NCI-H226 (cell line): ENCODE measurements at places on chromosomes 16 and 17.
A peak's percentile ranks its signal among the peaks of the same experiment; 100 is the strongest.

DNA sequence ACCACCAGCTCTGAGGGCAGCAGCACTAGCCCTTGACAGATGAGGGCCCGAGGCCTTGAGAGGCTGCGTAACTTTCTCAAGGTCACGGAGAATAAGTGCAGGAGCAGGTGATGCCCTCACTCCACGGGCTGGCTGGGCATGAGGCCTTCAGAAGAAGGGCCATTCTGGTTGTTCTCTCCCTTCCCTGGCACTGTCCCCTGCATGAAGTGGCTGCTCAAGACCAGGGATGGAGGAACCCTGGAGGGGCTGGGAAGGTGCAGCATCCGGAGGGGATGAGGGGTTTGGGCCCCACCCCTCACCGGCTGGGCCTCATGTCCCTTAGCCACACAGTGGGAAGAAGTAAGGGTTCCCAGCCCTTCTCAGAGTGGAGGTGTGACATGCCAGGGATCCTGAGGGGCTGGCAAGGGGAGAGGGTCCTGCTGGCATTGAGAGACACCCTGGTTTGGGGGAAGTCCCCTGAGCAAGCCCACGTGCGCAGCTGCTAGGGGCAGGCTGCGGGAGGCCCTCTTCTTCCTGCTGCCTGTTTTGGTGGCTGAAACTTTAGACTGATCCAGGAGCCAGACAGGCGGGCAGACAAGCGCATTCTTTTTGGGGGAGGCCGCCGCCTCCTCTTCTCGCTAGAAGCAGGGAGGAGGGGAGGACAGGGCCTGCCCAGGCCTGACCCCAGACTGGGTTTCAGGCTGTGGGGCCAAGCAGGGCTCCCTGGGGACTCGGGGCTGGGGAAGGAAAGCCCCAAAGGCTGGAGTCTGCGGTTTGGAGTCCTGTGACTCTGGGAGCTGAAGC, 74.0 kb downstream of the N4BP1 start:
- DNase-seq: no peak

GRCh38 chr17:33595828-33596227, 302.7 kb upstream of the ASIC2 start:
- no peak for DNase-seq

- peak; percentile 31 for DNase-seq
Measured at GRCh38 chr16:715477-716199, 720 bp downstream of the METRN start.

DNA sequence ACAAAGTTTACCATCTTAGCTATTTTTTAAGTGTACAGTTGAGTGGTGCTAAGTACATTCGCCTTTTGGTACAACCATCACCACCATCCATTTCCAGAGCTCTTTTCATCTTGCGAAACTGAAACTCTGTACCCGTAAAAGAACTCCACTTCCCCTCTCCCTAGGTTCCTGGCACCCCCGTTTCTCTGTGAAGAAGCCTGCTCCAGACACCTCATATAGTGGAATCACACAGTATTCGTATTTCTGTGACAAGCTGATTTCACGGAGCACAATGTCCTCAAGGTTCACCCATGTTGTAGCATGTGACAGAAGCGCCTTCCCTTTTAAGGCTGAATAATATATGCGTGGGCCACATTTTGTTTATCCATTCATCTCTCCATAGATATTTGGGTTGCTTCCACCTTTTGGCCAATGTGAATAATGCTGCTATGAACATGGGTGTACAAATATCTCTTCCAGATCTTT, 54.2 kb upstream of the MAP3K14 start:
- no peak for DNase-seq

GRCh38 chr16:56289862-56290261, 98.6 kb downstream of the GNAO1 start:
- no peak for DNase-seq

GRCh38 chr17:33838281-33838680, 416.8 kb upstream of the CCL2 start:
- no peak for DNase-seq

GRCh38 chr16:50842589-50842988, 100.7 kb downstream of the CYLD start:
- no peak for DNase-seq

DNA sequence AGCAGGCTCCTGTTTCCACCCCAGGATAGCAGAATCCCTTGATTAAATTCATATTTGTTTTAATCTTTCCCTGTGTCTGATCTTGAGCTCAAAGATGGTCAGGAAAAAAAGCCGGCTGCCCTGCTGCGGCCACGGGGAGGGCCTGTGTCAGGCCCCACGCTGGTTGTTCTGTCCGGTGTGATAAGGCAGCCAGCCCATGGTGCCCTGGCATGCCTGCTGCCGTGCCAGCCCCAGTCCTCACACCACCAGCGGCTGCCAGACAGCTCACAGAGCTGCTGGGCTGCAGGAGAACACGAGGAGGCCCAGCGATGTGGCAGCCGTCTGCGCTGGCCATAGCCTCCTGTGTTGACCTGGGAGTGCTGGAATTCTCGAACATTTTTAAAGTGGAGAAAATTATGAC, 34.7 kb upstream of the BRD7 start:
- DNase-seq: no peak

DNA sequence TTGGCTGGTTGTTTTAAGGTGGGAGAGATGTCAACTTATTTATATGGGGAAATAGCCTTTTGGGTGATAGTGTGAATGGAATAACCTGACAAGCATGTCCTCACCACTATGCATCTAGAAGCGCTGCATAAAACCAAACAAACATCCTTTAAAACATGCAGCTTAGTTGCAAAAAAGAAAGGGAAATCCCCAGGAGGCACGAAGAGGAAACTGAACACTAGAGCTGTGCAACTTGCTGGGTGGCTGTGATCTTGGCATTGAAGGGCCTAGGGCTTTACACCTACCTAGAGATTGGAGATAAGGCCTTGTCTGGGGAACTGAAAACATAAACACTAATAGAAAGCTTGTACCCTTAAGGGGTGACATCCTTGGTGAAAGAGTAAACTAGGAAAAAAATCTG, 7.3 kb downstream of the C16orf54 start:
- DNase-seq: no peak

GRCh38 chr17:41486809-41487530, 2.7 kb downstream of the KRT36 start:
- no peak for DNase-seq

DNA sequence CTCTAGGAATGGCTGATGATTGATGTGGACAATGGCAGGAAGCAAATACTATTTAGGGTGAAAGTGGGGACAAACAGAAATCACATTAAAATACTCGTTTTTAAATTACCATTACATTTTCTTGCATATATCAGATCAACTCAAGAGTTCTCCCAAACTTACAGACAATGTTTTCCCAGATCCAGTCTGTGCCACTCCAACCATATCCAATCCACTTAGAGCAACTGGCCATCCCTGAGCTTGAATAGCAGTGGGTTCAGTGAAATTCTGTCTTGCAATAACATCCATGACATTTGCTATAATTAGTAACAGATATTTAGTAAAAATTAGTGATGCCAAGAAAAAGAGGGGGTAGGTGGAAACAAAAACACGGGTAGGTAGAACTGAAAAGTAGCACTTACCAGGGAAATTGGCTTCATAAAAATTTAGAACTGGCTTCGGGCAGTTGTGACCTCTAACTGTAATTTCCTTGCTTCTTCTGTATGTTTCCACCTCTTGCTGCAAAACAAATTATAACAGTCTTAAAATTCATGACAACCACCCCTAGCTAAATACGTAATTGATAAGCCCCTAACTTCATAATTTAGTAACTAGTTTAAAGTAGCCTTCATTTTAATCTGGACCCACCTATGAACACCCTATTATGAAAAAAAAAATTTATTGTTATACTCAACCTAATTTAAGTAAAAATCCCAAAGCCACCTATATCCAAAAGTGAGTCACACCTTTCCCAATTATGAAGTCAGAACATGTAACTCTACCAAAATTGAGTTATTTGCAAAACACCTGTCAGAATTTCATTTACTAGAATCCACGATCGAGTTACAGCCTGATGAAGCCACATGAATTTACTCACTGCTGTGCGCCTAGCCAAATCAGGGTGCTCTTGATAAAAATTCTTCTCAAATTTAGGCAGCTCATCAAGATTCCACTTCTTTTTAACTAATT, 2.0 kb downstream of the DDX5 start:
- no peak for DNase-seq

GRCh38 chr17:2978116-2978515, 85.3 kb downstream of the OR1D5 start:
- no peak for DNase-seq

DNA sequence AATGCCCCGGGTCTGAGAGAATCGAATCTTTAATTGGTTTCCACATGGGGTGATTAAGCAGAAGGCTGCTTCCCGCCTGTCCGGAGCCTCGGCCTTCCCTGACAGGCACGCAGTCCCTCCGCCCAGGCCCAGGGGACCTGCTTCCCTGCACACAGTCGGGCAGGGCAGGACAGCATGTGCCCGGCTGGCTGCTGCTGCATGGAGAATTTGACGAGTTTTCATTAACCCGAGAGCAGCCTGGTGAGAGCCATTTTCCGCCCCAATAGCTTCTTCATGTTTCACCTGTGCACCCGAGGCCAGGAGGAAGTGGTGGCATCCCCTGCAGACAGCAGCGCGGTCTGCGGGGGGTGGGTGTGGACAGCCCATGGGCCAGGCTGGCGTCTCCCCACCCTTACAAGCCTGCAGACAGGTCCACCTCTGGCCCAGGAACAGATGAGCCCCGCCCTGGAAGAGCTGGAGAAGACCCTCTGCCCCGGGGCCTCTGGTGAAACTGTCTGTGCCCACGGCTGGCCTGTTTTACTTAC, 67.0 kb downstream of the KLHDC4 start:
- DNase-seq: no peak

GRCh38 chr17:52995881-52996280, 826.8 kb upstream of the KIF2B start:
- DNase-seq: no peak

- DNase-seq: no peak
Measured at GRCh38 chr16:61544165-61544564, 492.1 kb downstream of the CDH8 start.

DNA sequence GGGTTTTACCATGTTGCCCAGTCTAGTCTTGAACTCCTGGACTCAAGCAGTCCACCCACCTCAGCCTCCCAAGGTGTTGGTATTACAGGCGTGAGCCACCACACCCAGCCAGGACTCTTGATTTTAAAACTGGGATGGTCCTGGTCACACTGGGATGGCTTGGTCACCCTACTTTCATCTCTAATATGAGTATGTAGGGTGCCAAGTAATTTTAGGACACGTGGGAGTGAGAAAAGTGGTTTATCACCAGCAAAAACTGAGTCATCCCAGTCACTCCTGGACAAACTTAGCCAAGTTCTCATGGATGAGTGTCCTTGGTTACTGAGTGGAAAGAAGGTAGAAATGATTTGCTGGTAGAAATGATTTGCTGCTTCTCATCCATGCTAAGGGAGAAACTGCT, 9.9 kb downstream of the CLEC19A start:
- DNase-seq: no peak

DNA sequence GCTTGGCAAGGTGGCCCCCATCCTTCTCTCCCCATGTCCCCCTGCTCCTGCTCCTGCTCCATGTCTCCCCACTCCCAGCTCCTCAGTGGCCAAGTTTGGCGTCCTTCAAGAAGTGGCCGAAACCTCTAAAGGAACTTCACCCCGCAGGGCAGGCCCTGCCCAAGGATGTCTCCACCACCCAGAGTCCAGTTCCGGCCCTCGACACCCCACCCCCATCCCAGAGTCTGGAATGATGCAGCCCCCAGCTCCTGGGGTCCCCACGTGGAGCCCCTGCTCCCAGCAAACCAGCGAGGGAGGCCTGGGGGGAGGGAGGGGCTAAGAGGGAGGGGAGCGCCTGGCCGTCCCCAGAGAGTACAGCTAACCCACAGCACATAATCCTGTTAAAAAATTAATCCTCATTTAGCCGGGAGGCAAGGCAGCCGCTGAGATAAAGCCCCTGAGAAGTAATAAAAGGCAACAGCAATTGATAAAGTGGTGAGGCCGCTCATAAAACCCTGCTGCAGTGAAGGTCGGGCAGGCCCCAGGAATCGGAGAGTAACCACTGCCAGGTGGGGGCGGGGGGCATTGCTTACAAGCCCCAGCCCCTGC, 9.9 kb upstream of the ENPP7 start:
- no peak for DNase-seq

DNA sequence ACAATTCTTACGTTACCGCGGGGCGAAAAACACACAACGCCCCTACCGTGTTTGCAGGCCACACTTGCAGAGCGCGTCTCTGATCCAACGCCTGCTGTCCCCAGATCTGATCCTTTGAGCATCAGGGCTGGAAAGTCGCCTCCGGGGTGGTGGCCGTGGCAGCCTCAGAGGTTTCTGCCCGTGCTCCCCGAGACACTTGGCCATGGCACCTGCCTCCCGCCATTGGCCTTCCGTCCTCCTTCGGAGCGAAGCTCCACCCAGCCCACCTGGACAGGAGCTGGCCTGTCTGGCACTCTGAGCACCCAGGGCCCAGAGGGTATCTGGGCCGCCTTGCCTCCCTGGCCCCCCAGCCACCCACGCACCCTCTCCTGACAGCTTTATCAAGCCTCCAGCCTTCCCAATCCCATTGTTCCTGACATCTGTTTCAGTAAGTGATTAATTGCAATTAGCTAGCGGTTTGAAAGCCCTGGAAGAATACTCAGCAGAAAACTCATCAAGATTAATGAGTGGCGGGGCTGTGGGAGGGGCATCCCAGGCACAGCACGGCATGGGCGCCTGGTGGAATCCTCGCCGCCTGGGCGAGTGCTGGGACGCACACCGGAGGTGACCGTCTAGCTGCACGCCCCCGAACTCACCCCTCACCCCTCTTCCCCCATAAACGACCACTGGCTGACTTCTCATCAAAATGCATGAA, 181.5 kb upstream of the GSE1 start:
- DNase-seq: no peak

GRCh38 chr17:72657467-72658317, 434.8 kb downstream of the SLC39A11 start:
- no peak for DNase-seq

- no peak for DNase-seq
Measured at GRCh38 chr17:52532373-52532772, 373.9 kb upstream of the CA10 start.

- no peak for DNase-seq
Measured at GRCh38 chr16:70375636-70376611, 29.2 kb downstream of the DDX19A start.

- no peak for DNase-seq
Measured at GRCh38 chr17:56740481-56740880, 93.2 kb downstream of the C17orf67 start.

- DNase-seq: no peak
Measured at GRCh38 chr16:50038756-50039529, 13.9 kb downstream of the CNEP1R1 start.

DNA sequence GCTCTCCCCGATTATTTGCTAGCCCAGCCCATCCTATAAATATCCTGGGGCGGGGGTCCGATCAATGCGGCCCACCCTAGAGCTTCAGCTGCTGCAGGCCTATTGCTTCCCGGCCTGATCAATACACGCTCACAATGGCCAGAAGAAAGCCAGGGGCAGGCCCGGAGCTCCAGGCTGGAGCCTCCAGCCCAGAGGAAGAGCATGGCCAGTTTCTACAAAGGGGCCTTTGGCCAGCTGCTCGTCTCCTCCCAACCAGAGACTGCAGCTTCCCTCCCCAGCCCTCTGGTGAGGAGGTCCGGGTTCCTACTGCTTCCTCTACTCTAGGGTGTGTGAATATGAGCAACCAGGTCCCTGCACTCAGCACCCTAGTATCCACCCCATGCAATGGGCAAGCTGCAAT, 36.7 kb downstream of the SALL1 start:
- DNase-seq: no peak

- peak; percentile 88 for DNase-seq
Measured at GRCh38 chr16:1826691-1827573, at the start of the genes FAHD1 and HAGH. FAHD1 (plus strand) TSS chr16:1827206; CDS start chr16:1827239, 33 bp downstream. HAGH (minus strand) TSS chr16:1826825; CDS start chr16:1826787, 38 bp downstream.

GRCh38 chr17:66904760-66905624, 59.5 kb upstream of the CACNG4 start:
- peak; percentile 94 for DNase-seq

- DNase-seq: no peak
Measured at GRCh38 chr16:85395913-85396878, 216.9 kb upstream of the GSE1 start.
